ENCODE measurements at places on chromosomes 4 and X.
A peak's percentile ranks its signal among the peaks of the same experiment; 100 is the strongest.

DNA sequence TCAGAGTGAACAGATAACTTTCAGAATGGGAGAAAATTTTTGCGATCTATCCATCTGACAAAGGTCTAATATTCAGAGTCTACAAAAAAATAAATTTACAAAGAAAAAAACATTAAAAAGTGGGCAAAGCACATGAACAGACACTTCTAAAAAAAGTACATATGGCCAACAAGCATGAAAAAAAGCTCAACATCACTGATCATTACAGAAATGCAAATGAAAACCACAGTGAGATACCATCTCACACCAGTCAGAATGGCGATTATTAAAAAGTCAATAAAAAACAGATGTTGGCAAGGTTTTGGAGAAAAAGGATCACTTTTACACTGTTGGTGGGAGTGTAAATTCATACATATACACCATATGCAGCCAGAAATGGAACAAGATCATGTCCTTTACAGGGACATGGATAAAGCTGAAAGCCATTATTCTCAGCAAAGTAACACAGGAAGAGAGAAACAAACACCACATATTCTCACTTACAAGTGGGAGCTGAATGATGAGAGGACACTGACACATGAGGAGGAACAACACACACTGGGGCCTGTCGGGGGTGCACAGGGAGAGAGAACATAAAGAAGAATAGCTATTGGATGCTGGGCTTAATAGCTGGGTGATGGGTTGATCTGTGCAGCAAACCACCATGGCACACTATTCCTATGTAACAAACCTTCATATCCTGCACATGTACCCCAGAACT is 41.6 kb upstream of the ITM2A start:
- no peak for DNase-seq

DNA sequence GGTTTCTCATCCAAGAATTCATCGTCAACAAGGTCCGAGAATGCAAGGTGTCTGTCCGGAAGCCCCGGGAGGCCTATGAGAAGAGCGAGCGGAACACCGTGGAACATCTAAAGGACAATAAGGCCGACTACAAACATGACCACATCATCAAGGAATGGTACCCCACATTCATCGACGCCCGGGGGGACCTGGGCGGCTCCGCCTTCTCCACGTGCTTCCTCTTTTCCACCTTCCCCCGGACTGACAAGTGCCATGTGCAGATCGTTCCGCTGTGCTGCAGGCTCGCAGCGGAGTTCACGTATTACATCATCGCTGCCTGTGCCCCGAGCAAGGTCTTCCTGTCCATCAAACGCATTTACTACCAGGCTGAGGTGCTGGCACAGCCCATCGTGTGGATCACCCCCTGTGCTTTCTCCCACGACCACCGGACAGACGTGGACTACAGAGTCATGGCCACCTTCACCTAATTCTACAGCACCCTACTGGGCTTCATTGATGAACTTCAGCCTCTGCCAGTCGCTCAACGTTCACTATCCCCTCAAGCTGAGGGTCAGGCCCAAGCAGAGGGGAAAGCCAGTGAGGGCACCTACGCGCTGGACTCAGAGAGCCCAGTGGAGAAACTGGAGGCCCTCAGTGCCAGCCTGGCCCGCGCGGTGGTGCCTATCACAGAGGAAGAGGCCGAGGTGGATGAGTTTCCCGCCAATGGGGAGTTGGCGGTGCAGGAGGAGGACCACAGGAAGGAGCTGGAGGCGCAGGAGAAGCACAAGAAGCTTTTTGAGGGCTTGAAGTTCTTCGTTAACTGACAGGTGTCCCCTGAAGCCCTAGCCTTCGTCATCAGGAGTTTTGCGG is 125.9 kb upstream of the PABPC4L start:
- DNase-seq, result no peak

DNA sequence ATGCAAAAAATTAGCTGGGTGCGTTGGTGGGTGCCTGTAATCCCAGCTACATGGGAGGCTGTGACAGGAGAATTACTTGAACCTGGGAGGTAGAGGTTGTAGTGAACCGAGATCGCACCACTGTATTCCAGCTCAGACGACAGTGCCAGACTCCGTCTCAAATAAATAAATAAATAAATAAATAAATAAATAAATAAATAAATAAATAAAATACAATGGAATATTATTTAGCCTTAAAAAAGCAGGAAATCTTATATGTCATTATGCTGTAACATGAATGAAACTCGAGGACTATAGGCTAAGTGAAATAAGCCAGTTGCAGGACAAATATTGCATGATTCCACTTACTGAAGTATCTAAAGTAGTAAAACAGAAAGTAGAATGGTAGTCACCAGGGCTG is 42.5 kb downstream of the RBM41 start:
- DNase-seq, result no peak

GRCh38 chr4:138835832-138836533 is 179.6 kb upstream of the NOCT start:
- DNase-seq, result peak; percentile 47

DNA sequence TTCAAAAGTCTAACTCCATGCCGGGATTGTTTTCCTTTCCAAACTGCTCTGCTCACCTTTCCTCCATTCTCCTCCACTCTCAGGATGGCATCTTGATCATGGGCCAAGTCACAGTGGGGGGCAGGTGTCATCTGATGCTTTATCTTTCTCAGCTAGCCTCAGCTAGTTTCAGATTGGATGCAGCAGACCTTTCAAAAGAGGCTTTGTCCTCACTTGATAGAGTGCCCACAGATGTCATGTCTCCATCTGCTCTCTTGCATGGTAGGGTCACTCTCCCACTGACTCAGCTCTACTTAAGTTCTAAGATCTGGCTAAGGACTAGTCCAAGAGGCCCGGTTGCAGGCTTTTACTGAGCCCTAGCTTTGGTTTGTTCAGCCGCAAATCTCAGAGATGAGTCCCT is 341.8 kb upstream of the GALNT7 start:
- DNase-seq, result no peak

GRCh38 chr4:105840426-105841174 is 54.7 kb upstream of the NPNT start:
- no peak for DNase-seq

- peak; percentile 5 for DNase-seq
Measured at GRCh38 chr4:94126669-94127068, 81.0 kb upstream of the SMARCAD1 start.

GRCh38 chrX:20046223-20046622 is 55.4 kb upstream of the BCLAF3 start:
- DNase-seq, result no peak

DNA sequence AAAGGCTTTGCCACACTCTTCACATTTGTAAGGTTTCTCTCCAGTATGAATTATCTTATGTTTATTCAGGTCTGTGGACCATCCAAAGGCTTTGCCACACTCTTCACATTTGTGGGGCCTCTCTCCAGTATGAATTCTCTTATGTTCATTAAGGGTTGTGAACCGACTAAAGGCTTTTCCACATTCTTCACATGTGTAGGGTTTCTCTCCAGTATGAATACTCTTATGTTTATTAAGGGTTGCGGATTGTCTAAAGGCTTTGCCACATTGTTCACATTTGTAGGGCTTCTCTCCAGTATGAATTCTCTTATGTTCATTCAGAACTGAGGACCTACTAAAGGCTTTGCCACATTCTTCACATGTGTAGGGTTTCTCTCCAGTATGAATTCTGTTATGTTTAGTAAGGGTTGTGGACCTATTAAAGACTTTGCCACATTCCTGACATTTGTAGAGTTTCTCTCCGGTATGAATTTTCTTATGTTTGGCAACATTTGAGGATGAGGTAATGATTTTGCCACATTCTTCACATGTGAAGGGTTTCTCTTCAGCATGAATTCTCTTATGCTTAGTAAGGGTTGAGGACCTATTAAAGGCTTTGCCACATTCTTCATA is 33.7 kb downstream of the ZNF732 start:
- no peak for DNase-seq

DNA sequence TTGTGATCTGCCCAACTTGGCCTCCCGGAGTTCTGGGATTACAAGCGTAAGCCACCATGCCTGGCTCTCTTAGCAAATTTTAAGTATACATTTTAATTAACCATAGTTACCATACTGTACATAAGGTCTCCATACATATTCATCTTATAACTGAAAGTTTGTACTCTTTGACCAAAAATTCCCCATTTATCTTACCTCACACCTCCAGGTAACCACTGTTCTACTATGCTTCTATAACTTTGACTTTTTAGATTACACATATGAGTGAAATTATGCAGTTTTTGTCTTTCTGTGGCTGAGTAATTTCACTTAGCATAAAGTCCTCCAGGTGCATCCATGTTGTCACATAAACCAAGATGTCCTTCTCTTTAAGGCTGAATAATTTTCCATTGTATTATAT is 17.4 kb downstream of the C4orf51 start:
- DNase-seq, result no peak

DNA sequence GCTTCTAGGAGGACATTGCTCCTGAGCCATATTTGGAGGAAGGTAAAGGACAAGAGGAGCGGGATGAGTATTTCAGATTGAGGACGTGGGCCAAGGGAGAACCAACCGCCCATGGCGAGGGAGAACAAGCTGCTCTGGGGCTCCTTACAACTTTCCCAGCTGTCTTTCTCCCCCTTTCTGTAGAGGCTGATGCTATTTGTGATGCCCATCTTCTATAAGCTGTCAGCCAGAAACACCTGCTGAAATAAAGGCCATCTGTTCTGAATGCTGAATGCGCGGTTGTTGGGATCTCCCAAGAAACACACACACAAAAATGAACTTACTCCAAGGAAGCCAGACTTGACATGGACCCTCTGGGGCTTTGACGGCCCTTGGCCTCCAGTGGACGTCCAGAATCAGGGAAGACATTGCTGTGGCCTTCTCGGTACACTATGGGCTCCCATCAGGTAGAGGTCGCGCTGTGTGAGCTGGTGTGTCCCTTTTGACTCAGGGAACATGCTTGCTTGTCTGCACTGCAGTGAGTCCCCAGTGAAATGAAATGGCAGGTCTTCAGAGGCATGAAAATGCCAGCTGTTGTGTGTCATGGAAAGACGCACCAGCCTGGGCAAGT is 30.9 kb downstream of the RWDD4 start:
- DNase-seq, result no peak

DNA sequence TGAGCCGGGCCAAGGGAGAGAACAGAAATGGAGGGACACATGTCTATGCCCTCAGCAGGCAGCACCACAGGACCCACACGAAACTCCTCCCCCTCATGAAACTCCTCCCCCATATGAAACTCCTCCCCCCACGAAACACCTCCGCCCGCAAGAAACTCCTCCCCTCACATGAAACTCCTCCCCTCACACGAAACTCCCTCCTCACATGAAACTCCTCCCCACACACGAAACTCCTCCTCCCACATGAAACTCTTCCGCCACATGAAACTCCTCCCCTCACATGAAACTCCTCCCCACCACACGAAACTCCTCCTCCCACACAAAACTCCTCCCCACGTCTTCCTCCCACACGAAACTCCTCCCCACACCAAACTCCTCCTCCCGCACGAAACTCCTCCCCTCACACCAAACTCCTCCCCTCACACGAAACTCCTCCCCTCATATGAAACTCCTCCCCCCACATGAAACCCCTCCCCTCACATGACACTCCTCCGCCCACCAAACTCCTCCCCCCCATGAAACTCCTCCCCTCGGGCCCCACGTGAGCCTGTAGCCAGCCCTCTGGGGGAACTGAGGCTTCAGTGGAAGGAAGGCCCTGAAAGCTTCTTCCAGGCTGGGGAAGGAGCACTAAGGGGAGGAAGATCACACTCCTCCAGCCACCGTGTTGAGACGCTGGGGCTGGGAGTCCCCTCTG is 15.2 kb downstream of the ADRA2C start:
- no peak for DNase-seq

Data from ACHN (cell line).